ENCODE measurements at places on chromosomes 1 and 21.

DNA sequence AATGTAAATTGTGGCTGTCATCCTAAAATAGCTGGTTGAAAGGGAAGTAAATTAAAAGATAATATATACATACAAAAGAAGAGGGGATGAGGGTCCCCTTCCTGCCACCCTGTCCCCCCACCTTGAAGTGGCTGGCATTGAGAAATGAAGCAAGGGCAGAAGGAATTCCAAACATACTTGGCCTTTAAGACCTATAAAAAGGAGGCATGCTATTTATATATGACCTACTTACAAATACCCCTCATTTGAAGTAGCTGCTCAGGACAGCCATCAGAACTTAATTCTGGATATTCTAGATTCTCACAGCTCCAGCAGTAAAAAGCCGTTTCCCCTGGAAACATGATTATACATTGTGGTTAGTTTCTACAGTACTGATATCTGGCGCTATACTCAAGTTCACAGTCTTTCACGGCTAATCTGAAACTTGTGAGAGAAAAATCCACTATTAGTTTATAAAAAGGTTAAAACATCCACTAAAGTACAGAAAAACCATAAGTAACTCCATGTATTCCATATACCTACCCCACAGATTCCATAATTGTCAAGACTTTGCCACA, 9.6 kb upstream of the MAP10 start:
- no peak for DNase-seq

- no peak for DNase-seq
Observed at GRCh38 chr1:71695821-71696220, 586.5 kb downstream of the NEGR1 start.

DNA sequence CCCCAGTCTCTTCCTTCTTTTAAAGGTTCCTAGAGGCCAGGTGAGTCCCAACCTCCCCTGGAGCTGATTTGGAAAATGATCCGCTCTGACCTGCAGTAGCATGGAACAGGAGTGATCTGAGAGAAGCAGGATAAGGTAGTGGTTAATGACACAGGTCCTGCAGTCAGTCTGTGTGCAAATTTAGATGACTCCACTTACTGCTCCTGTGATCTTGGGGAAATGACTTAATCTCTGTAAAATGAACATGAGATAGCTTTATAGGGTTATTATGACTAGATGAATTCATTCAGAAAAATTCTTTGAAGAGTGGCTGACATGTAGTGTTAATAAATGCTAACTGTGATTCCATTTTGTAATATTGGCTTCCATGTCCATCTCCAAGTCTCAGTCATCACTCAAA, 374.9 kb upstream of the CAMK1G start:
- no peak for DNase-seq

GRCh38 chr1:41344708-41345159, 16.5 kb upstream of the FOXO6 start:
- no peak for DNase-seq

DNA sequence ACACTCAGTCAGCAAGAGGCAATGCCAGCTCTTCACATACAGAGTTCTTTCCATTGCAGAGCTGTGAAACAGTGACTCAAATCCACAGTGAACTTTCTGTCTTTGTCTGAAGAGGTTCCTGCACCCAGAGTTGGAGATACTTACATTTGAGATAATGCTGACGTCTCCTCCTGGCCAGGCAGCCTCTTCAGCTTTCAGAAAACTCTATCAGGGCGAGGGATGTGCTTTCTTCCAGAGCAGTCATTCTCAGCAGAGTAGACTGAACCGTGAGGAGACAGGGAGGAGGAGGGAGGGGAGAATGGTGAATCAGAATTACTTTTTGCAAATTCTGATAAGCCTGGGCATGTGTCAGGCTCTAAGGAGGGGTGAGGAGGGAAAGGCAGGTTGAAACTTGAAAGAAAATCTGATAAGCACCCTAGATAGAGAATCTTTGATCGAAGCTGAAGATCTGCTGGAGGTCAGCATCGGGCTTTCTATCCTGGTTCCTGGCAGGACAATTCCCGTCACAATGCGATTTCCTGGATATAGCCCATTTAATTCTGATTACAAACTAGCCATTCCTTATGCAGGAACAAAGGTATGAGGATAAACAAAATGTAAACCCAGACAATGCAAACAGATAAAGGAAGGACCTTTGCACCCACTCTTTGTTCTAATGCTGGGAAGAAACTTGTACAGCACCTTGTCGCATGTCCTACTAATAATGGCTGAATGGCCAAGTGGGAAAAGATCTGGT, 18.9 kb upstream of the NID1 start:
- DNase-seq: no peak

GRCh38 chr1:41380979-41381691, 19.9 kb downstream of the FOXO6 start:
- no peak for DNase-seq

DNA sequence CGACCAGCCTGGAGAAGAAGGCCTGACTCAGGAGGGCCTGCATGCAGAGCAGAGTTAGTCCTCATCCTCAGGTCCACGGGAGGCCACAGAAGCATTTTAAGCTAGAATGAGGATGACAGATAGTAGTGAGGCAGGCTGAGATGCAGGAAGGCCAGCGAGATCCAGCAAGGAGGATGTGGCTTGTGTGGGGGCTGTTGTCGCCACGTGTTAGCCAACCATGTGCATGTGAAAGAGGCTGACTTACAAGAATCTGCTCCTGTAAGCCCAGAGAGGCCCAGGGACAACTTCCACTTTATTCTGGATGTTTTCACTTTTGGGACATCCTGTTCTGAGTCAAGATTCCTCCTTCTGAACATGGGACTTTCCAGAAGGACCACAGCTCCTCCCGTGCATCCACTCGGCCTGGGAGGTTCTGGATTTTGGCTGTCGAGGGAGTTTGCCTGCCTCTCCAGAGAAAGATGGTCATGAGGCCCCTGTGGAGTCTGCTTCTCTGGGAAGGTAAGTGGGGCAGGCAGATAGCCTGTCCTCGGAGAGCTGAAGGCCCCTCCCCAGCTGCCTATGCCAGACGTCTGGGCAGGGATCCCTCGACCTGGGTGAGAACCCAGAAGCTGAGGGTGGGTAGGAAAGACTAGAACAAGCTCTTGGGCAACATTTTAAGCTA, at the start of gene SLAMF8:
Gene SLAMF8 (plus strand): TSS at position 433 of the 661 bp plus-strand sequence. CDS start 26 bp downstream, at position 459.
- DNase-seq: no peak

DNA sequence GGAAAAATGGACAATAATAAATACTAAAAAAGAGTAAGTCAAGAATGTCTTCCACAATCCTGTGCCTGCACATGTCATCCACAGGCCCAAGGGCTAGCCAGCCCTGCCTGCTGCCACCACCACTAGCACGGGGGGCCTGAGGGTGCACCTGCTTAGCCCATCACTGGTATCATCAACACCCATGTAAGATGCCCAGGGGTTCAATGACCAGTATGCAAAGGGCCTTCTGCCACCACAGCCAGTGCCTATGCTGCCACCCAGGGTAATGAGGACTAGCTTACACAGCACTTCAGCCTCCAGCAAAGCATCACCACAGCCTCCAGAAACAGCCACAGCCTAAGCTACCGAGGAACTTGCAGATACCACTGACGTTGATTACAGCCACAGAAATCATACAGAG, 46.3 kb downstream of the POFUT2 start:
- DNase-seq: no peak

DNA sequence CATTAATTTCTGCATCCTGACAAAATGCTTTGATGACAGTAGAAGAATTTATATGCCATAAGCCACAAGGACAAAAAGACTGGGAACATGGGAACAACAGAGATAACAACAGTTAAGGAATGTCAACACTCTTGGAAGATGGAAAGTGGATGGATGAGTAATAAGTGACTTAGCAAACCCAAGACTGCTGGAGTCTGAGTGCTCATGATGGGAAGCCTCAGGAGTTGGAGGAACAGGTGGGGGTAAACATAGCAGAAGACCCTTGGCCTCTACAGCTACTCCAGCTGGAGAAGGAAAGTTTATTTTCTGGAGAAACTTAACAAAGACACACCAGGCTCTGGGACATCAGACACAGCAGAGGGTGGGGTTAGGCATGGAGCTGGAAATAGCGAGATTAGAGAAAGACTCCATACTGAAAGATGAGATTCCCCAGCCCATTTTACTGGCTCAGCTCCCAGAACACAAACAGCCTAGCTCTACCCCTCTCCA, 13.6 kb downstream of the G0S2 start:
- DNase-seq: no peak

DNA sequence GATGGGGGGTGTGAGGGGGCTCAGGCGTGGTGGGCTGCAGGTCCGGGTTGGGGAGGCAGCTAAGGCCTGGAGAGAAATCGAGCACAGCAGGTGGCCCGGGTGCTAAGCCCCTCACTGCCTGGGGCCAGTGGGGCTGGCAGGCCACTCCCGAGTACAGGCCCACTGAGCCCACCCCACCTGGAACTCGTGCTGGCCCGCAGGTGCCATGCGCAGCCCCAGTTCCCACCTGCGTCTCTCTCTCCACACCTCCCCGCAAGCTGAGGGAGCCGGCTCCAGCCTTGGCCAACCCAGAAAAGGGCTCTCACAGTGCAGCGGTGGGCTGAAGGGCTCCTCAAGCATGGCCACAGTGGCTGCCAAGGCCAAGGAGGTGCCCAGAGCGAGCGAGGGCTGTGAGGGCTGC, 1047.1 kb upstream of the ADGRL4 start:
- DNase-seq: no peak

GRCh38 chr1:76759950-76760349, 107.3 kb upstream of the ST6GALNAC5 start:
- no peak for DNase-seq

DNA sequence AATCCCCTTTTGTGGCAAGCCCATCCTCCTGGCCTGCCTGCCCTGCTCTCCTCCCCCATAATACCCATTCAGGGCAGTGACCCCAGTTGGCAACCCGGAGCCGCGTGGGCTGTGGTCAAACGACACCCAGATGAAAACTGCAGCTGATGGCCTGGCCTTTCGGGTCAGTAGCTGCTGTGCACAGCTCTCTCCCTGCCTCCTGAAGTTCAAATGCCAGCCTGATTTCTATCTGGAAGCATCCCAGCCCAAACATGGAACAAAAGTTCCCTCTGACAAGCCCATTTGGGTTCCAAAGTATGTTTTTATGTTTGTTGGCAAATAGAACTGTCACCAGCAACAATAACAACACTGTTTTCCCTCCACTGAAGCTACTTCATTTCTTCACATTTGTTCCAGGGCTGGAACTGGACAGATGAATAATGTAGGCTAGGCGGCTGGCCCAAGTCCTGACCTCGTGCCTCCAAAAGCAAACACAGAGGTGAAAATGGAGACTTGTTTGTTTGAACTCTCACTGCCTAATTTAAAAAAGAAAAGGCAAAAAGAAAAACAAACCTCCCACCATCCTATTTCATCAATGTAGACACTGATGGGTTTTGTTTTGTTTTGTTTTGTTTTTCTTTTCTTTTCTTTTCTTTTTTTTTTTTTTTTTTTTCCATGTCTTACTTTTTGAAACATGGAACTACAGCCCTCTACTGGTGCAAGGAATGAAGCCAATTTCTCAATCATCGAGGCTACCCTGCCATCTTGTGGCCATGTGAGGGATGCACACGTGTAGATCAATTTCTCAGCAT, 179.0 kb downstream of the ADSS2 start:
- peak; percentile 44 for DNase-seq

- no peak for DNase-seq
Observed at GRCh38 chr1:98675282-98675681, 13.8 kb downstream of the SNX7 start.

- DNase-seq: no peak
Observed at GRCh38 chr1:65009176-65009575, 42.8 kb upstream of the JAK1 start.

GRCh38 chr1:214331827-214332423, 51.0 kb downstream of the SMYD2 start:
- DNase-seq: peak; percentile 30

DNA sequence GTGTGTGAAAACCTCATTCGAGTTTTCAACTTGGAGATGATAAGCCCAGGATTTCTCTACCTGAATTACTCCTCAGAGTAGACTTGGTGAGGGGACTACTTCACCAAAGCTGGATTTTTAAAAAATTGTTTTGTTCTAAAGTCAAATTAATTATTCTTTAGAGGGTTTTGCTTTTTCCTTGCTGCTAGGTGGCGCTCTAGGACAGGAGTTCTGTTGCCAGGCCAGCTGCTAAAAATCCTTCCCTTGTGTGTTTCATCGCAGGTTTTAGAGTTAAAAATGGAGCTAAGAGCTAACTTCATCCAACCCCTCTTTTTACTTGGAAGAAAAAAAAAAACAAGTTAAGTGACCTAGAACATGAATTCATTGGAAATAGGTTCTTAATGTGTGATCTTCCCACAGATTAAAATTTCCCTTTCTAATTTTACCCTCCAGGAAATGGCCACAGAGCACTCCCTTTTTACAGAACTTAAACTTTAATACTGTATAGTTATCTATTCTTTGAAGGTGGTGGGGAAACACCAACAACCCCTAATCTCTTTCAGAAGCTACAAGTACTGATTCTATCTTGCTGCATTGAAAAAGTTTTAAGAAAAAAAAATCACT, 36.7 kb upstream of the FAM163A start:
- DNase-seq: peak; percentile 17

- no peak for DNase-seq
Observed at GRCh38 chr1:78275906-78276685, 214.7 kb upstream of the PTGFR start.

GRCh38 chr21:43340491-43341377, 86.2 kb downstream of the SIK1 start:
- DNase-seq: no peak

- DNase-seq: no peak
Observed at GRCh38 chr1:32861904-32862695, 8.6 kb downstream of the FNDC5 start.

GRCh38 chr1:106889059-106889458, 167.4 kb upstream of the PRMT6 start:
- no peak for DNase-seq

- no peak for DNase-seq
Observed at GRCh38 chr1:66606362-66607065, 72.6 kb downstream of the SGIP1 start.

DNA sequence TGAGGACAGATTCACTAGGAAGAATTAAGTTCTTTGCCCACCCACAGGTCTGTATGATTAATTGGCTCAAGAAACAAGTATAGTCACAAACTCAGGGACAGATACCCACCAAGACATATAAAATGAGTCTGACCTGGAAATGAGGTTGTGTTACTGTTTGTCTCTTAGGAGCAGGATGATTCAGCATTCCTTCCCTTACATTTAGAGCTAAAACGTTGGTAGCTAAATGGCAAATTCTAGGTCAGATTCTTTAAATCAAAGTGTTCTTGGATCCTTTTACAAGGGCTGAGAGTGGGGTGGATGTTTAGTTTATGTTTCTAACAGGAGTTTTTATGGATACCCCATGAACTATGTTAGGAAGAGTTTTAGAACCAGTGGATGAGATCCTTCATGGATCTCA, 4.7 kb downstream of the RIMKLA start:
- no peak for DNase-seq

GRCh38 chr1:13622446-13622845, 38.8 kb downstream of the PDPN start:
- no peak for DNase-seq

- no peak for DNase-seq
Observed at GRCh38 chr1:247442164-247442563, 15.7 kb downstream of the OR2B11 start.

Measured in stimulated activated CD4-positive, alpha-beta T cell treated with anti-CD3 and anti-CD28 coated beads, Interleukin-1b, Interleukin-23, amount 100 ng/mL, for 1 hour (primary cell).